ENCODE measurements at places on chromosomes 1 and 21. TPM values are rescaled to one million over a fixed set of nuclear protein-coding genes. Genes with fewer than 3 reads are reported as not detected.

The RCAN1 gene
- total RNA-seq: 8.0 TPM

The TMOD4 gene
- total RNA-seq: 2.0 TPM

The CYP4A11 gene
- not detected for total RNA-seq

The SPATA17 gene
- not detected for total RNA-seq

The LCE1C gene
- total RNA-seq: not detected

The DISP3 gene
- 0.92 TPM for total RNA-seq

The SPATA46 gene
- not detected for total RNA-seq

The PTGFRN gene
- 0.79 TPM for total RNA-seq

The RGL1 gene
- total RNA-seq: 2.6 TPM

The PIK3CD gene
- total RNA-seq: 222 TPM

The SLC44A5 gene
- total RNA-seq: not detected

The THEM5 gene
- total RNA-seq: not detected

The MOV10 gene
- total RNA-seq: 118 TPM

The NHLH1 gene
- total RNA-seq: 0.25 TPM

The SYT6 gene
- total RNA-seq: not detected

The CYYR1 gene
- not detected for total RNA-seq

The FHAD1 gene
- total RNA-seq: not detected

The KRTAP21-2 gene
- total RNA-seq: not detected

The IGFN1 gene
- total RNA-seq: not detected

The S1PR1 gene
- total RNA-seq: 209 TPM

The DNASE2B gene
- not detected for total RNA-seq

The SPRTN gene
- 12.5 TPM for total RNA-seq

The URB2 gene
- 15.1 TPM for total RNA-seq

The MNDA gene
- total RNA-seq: not detected

The SESN2 gene
- 11.7 TPM for total RNA-seq

The SLC1A7 gene
- total RNA-seq: not detected

The CREG1 gene
- total RNA-seq: 8.0 TPM

The GJC2 gene
- total RNA-seq: 0.40 TPM

The OR2T11 gene
- not detected for total RNA-seq

The GNAT2 gene
- total RNA-seq: not detected

The DAB1 gene
- 1.2 TPM for total RNA-seq

The UBE2U gene
- not detected for total RNA-seq

The AGMAT gene
- 17.0 TPM for total RNA-seq

The LCE2A gene
- not detected for total RNA-seq

The ORC1 gene
- total RNA-seq: 36.7 TPM

The CR2 gene
- total RNA-seq: not detected

The TMEM125 gene
- total RNA-seq: not detected

The TMEM269 gene
- total RNA-seq: 0.25 TPM

The PEX11B gene
- total RNA-seq: 36.9 TPM

The CAMK2N1 gene
- total RNA-seq: 0.45 TPM

The TEX38 gene
- total RNA-seq: not detected

The DNM3 gene
- total RNA-seq: 2.1 TPM

The CELA3B gene
- total RNA-seq: not detected

The COL16A1 gene
- not detected for total RNA-seq

The OR10J1 gene
- total RNA-seq: not detected

The SPRR2F gene
- not detected for total RNA-seq

The RGS16 gene
- 2.0 TPM for total RNA-seq

The NEXN gene
- 5.7 TPM for total RNA-seq

The FAM72D gene
- 17.0 TPM for total RNA-seq

The CAPN9 gene
- total RNA-seq: not detected

Data from activated CD4-positive, alpha-beta T cell treated with anti-CD3 and anti-CD28 coated beads, Interleukin-2, amount 10 ng/mL, durations not matched to agents 7 days and 5 days (primary cell).